Stimulated activated CD4-positive, alpha-beta T cell treated with anti-CD3 and anti-CD28 coated beads, Interleukin-12 subunit alpha, Interleukin-12 subunit beta, amount 100 ng/mL, for 48 hours (primary cell): ENCODE measurements at places on chromosomes 3 and 15.

GRCh38 chr3:73245459-73245858 lies 184.0 kb downstream of the EBLN2 start:
- DNase-seq: no peak

GRCh38 chr3:11600501-11601282 lies 43.0 kb downstream of the VGLL4 start:
- DNase-seq: no peak

DNA sequence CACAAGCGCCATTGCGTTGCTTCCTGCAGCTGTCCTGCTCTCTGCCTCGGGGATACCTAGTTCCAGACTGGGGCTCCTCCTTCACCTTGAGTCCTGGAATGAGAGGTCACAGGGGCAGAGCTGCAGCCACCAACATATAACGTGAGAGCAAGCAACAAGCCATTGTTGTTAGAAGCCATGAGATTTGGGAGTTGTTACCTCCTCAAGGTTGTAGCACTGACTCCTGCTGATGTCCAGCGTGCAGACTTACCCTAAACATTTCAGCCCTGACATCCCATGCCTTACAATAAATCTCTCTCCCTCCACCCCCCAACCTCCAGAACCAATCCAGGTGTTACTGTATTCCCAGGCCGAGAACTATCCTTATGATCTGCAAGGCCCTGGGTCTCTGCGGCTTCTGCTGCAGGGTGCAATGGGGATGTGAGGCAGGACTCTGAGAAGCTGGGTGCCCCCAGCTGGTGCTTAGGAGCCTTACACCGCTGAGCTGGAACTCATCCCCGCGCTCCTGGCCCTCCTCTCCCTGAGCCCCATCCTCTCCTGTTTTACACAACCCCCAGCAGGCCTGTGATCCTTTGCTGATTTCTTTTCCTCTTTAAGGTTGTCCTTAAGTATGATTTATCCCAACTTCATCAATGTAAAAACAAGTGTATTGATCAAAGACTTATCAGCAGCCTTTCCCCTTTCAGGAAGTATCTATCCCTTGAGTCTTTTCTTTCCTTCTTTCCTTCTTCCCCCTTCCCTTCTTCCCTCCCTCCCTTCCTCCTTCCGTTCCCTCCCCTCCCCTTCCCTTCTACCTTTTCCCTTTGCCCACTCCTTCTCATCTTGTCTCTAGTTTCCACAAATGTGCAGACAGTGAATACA lies 84.2 kb upstream of the ABHD2 start:
- DNase-seq: no peak

DNA sequence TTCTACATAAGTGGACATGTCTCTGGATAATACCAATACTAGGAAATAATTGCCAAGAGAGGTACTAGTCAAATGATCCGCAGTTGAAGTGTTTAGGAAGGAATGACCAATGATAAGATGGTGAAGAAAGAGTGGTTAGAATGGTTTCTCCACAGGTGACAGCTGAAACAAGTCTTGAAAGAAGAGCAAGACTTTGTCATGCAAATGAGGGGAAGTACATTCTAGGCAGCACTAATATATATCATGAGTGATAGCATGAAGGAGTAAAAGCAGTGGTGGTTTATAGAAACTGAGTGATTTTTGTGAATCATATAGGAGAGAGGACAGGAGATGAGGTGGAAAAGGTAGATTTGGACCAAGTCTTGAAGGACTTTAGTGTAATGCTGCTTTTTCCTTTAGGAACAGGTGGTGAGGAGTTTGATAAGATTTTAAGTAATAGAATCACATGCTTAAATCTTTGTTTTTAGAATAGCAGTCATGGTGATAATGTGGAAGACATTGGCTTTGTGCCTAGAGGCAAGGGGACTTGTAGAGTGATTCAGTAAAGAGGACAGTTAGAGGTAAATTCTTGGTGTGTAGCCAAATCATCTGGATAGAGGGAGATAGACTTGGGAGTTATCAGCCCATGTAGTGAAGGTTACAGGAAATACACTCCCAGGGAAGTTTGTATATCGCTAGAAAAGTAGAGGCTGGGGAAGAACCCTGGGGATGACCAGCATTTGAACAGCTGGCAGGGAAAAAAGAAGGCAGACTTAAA lies 31.9 kb downstream of the SLMAP start:
- DNase-seq: no peak

DNA sequence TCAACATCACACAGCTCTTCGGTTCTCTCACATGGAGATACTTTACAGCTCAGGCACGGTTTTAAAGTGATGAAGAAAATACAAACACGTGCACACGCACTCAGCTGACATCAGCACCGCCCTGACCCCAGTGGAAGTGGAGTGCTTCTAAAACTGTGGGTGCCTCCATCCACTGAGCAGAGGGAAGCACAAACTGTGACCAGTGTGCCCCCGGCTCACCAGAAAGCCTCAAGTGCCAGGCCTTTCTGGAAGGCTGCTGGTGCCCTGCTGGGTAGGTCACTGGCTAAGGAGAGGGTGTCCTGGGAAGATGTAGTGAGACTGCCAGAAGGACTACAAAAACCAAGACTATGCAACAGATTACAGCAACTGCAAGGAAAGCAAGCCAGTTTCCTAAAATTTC lies 78.5 kb downstream of the OCA2 start:
- no peak for DNase-seq

- no peak for DNase-seq
Measured at GRCh38 chr15:92899948-92900730, at the start of gene CHD2. CHD2 (plus strand) TSS chr15:92900324; CDS start chr15:92901238, 914 bp downstream.

DNA sequence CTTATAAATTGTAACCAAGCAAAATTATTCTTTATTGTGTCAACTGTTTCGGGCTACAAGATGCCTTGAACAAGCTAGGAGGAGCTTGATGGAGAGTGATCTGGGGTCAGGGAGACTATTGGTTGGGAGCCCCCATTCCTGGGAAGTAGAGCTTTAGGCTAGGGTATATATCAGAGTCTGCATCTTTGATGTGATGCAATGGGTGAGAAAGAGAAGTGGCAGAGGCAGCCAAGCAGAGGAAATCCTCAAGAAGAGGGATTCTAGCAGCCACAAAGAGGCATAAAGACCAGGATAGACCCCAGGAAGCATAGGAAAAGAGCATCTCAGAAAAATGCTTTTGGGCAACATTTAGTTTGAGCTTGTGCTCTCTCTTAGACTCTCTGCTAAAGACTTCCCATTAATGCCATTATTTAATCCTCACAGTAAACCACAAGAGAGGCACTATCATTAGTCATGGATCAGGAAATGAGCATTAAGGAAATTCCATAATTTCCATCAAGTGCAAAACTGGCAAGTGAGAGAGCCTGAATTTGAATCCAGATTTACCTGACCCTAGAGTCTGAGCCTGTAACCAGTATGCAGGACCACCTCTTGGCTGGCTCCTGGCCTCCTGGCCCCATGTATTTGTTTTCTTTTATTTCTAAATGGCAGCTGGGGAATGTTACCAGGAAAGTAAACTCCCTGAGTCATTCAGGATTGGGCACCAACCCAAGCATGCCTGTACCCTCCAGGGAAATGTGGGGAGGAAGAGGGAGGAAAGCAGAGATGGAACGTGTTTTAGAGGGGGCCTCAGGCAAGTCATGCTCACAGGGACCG lies 118.7 kb downstream of the RPL22L1 start:
- no peak for DNase-seq

GRCh38 chr15:88031461-88031860 lies 225.1 kb downstream of the NTRK3 start:
- DNase-seq: no peak

DNA sequence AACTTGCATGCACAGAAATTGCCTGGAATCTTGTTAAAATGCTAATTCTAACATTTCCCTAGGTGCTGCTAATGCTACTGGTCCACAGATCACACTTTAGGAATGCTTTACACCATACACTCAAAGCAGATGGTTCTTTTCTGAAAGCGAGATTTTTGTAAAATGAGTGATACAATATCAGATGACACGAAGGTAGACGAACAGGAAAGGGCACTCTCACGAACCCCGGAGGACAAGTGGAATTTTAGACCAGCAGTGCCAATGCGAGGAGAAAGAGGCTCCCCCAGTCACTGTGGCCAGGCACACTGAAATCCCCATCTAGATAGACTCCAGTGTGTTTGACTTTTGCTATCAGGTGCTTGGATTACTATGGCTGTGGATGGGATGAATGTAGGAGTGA lies 21.0 kb downstream of the FAIM start:
- DNase-seq: no peak

- DNase-seq: no peak
Measured at GRCh38 chr3:30349507-30349906, 256.9 kb upstream of the TGFBR2 start.

- no peak for DNase-seq
Measured at GRCh38 chr15:40441565-40442531, 1.1 kb downstream of the BAHD1 start.

- no peak for DNase-seq
Measured at GRCh38 chr3:11198070-11198469, 43.8 kb downstream of the HRH1 start.

DNA sequence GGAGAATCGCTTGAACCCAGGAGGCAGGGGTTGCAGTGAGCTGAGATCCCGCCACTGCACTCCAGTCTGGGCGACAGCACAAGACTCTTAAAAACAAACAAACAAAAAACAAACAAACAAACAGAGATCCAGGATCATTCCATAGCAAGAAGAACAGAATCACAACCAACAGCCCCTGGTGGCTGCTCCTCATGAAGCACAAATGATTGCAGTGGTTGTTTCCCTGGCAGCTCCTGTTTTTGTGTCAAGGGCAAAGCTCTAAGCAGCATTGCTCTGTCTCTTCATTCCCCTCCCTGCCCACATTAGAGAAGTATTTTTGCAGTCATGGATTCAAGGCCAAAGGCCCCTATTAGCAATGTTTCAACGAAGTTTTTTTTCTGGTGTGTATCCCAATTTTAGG lies 25.8 kb upstream of the BLM start:
- DNase-seq: no peak

DNA sequence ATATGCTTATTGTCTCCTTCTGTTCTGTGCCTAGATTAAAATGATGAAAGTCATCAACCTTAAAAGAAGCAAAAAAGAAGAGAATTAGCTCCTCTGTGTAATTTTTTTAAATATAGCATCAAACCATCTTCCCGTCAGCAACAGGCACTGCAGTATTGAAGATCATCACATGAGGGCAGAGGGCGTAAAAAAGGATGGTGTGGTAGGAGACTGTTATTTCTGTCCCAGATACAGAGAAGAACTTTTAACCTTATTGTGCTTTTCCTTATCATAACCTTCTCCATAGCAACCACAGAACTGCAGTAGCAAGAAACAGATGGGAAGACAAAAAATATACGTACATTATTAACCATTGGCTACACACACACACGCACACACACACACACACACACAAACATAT lies 88.8 kb downstream of the IGSF11 start:
- DNase-seq: no peak

GRCh38 chr15:101139986-101140696 lies 111.7 kb downstream of the CHSY1 start:
- DNase-seq: no peak

- DNase-seq: no peak
Measured at GRCh38 chr3:66370179-66370578, 130.6 kb downstream of the LRIG1 start.

DNA sequence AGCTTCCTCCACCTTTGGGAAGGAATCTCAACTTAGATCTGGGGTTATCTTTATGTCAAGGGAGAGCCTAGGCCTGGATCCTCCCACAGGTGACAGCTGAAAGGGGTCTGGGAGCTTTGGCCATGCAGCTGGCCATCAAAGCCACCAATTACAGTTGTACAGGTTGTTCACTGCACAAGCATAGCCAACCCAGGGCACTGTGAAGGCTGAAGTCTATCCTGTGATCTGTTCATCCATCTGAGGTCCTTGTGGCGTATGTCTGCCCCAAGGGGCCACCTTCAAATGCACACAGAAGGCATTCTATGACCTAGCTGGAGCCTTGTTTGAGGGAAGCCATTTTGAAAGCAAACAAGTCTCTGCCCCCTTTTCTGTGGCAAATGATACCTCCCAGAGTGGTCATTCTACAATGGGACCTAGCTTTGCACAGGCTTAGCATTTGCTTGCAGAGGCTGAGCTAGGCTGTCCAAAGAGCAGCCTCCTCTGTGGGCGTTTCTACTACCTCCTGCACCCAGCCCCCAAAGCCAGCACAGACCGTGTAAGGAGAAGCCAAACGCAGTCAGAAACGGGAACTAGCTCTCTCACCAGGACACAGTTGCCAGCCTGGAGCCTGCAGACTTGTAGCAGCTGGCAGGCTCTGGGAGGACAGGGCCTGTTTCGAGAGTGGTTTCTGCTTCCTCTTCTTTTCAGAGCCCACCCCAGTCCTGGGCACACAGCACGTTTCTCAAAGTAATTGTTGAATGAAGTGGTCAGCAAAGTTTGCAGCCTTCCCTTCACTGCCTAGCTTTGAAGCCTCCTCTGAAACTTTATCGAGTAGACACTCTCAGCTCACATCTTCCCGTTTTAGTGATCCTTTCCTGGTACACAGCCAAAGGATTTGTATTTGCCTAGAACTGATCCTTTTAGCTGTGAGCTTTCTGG lies 157.3 kb upstream of the SMAD3 start:
- no peak for DNase-seq

GRCh38 chr3:81585937-81586336 lies 175.5 kb downstream of the GBE1 start:
- no peak for DNase-seq

GRCh38 chr3:11339541-11339940 lies 67.3 kb downstream of the ATG7 start:
- DNase-seq: no peak

DNA sequence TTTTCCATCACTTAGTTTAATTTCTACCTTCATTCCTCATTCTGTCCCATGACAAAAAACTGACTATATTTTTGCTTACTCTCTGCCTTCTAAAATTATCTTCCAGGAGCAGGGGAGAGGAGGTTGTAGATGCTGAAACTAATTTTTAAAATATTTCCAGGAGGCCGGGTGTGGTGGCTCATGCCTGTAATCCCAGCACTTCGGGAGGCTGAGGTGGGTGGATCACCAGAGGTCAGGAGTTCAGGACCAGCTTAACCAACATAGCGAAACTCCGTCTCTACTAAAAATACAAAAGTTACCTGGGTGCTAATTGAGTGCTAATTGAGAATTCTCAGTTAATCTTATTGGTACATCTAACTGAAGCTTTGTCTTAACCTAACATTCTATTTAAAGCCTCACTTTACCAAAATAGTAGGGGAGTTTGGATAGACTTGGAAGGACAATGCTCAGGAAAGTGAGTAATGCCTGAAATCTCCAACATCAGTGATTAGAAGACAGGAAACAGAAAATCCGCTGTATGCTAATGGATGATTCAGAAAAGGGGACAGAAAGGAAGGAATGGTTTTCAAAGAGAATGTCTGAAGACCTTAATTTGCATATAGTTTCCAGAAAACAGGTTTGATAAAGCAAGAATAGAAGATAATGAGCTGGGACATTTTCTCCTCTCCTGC lies 336.1 kb downstream of the GBE1 start:
- DNase-seq: no peak

DNA sequence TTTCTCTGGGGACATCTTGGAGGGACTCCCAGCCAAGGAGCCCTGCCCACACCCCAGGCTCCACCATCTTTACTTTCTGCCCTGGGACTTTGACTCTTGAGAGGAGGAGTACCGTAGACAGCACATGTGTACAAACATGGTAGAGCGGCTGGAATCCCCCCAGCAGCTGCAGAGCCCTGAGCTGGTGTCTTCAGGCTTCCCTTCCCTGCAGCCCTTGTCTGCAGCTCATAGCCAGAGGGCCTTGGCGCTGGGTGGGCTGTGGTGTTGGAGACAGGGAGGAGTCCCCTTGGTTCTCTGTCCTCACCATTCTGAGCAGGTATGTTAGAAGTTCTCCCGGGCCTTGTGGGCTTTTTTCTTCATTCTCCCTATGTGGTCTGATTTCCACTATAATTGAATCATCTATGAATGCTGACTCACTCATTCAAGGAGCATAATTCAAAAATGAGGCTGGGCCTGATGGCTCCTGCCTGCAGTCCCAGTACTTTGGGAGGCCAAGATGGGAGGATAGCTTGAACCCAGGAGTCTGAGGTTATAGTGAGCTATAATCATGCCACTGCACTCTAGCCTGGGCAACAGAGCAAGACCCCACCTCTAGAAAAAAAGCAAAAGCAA lies 97.8 kb upstream of the MEF2A start:
- no peak for DNase-seq
